Lung microvascular endothelial cell (primary cell): ENCODE measurements at places on chromosomes 4 and X. TPM values are rescaled to one million over a fixed set of nuclear protein-coding genes. Genes with fewer than 3 reads are reported as not detected.

EDA gene
- total RNA-seq = 0.20 and 0.65 TPM in 2 replicates

TRMT10A gene
- total RNA-seq = 4.8 and 5.0 TPM in 2 replicates

TRIM2 gene
- 6.5 and 15.7 TPM in 2 replicates for total RNA-seq

GAGE1 gene
- not detected in 2 replicates for total RNA-seq

TAF7L gene
- total RNA-seq = under 0.01 TPM in 1 of 2 replicates, not detected in the other

SLC10A6 gene
- total RNA-seq = 0.22 and 0.79 TPM in 2 replicates

GUCY1B1 gene
- total RNA-seq = 1.4 and 4.1 TPM in 2 replicates

AWAT2 gene
- total RNA-seq = 0.20 and 0.44 TPM in 2 replicates

DDIT4L gene
- total RNA-seq = 2.6 and 3.7 TPM in 2 replicates

SGCB gene
- 8.7 and 9.2 TPM in 2 replicates for total RNA-seq

LIAS gene
- 2.6 and 4.6 TPM in 2 replicates for total RNA-seq

MAGEA11 gene
- total RNA-seq = under 0.01 TPM in 1 of 2 replicates, not detected in the other
